ENCODE measurements at places on chromosomes 7 and 10.
A peak's percentile ranks its signal among the peaks of the same experiment; 100 is the strongest.

DNA sequence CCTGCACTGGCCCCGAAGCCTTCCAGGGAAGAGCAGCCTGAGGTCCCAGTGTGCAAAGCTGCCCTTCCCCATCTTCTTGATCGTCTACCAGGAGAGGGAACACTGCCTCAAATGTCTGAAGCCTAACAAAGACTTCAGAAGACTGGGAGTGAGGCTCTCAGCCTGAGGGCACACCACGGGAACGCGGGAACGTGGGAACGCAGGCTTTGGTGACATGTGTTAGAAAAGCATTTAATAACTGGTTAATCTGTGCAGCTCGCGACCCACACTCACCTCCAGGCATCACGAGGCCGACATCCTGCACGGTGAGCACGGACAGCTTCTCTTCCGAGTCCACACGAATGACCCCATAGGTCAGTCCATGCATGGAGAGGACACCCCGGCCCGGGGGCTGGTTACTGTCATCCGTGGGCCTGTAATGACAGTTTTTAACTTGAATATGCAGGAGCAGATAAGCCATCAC is 234.0 kb downstream of the ZMYND11 start:
- DNase-seq: no peak

DNA sequence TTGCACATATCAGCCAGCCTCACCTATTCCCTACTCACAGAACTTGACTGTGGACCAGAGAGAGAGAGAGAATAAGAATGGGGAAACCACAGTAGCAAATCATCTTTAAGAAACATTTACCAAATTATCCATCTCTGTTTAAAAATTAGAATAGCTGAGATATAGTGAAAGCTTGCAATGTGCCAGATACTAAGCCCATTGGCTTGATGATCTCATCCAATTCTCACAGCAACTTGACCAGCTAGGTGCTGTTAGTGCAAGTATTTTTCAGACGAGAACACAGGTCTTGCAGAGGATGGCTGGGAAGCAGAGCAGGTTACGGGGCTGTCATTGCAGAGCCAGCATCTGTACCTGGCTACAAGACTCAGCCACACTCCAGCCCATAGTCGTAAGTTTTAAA is 50.9 kb downstream of the KLF6 start:
- DNase-seq: no peak

DNA sequence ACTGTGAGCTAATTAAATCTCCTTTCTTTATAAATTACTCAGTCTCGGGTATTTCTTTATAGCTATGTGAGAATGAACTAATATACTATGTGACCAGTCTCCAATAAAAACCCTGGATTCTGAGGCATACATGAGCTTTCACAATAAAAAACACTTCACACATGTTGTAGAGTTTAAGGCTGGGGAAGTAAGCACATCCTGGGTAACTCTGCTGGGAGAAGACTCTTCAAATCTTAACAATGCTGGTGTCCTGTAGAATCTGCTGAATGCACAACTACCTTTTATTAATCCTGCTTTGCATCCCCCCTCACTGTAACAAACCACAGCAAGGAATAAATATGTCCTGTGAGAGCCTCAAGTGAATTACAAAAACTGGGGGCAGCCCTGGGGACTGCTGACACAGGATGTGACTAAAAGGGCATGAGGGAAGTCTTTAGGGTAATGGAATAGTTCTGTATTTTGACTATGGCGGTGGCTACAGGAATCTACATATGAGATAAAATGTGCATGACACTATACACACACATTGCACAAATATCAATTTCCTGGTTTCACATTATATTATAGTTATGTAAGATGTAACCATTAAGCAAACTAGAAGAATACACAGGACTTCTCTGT is 45.1 kb upstream of the KCTD7 start:
- no peak for DNase-seq

GRCh38 chr10:115674496-115674895 is 581.3 kb downstream of the ATRNL1 start:
- no peak for DNase-seq

- DNase-seq: no peak
Observed at GRCh38 chr10:49116509-49117375, 1.4 kb upstream of the VSTM4 start.

GRCh38 chr10:80443531-80443974 is 10.6 kb upstream of the TSPAN14 start:
- DNase-seq: peak; percentile 32

- DNase-seq: peak; percentile 17
Observed at GRCh38 chr7:21507627-21508343, 35.1 kb upstream of the DNAH11 start.

Measured in HuH-7 (cell line).